ENCODE measurements at places on chromosomes 6 and 20.
A peak's percentile ranks its signal among the peaks of the same experiment; 100 is the strongest.

GRCh38 chr20:49641683-49642656 lies 71.7 kb downstream of the B4GALT5 start:
- DNase-seq = no peak

DNA sequence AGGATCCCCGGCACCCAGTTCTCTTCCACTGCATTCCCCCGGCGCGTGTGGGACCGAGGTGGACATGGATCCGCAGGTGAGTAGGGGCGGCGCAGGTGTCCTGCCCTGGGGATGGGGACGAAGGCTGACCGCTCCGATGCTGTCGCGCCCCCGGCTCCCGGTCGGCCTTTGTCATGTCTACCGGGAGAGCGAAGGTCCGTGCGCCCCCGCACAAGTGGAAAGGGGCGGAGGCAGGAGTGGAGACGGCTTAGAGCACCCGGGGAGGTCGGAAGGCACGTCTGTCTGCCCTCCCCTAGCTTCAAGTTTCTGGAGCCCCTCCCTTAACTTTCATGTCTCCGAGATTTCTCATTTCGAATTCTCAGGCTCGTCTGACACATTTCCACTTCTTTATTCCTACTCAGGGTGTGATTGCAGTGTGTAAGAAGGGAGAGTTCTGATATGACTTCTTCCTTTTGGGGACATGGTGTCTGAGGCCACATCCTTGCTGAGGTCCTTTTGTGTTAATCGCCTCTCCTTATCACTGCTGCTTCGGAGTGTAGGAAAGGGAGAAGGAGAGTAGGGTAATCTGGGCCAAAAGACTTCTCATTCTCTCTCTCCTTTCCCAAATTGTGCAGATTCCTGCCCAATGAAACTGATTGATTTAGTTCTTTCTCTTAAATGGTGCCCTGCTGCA lies 435 bp downstream of the KIFC1 start:
- peak; percentile 48 for DNase-seq

DNA sequence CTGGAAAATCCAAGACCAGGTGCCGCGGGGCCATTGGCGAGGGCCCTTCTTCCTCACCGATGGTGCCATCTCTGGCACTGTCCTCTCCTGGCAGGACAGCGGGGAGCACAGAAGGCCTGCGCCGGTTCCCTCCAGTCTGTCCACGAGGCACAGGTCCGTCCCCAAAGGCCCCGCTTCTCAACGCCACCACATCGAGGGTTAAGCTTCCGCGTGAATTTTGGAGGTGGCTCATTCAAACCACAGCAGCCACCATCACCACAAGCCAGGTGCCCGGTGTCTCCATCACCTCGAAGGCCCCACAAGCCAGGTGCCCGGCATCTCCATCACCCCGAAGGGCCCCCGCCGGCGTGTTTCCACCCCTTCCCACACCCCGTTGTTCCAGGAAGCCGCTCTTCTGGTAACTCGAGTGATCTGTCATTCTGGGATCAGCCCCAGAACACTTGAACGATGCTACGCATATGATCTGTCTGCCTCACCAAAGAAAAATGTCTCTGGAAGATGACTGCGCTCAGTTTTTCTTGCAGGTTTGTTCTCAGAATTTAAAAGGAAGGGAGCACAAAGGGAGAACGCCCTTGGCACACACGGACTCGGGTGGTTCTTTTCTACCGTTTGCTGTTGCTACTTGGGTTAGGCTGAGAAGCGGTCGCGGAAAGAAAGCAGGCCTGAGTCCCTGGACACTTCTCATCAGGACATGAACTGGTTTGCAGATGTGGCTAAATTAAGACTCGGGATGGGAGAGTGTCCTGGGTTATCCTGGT lies 9.9 kb upstream of the KIF25 start:
- peak; percentile 35 for DNase-seq

GRCh38 chr6:129635396-129636130 lies 74.4 kb downstream of the ARHGAP18 start:
- DNase-seq = peak; percentile 87

DNA sequence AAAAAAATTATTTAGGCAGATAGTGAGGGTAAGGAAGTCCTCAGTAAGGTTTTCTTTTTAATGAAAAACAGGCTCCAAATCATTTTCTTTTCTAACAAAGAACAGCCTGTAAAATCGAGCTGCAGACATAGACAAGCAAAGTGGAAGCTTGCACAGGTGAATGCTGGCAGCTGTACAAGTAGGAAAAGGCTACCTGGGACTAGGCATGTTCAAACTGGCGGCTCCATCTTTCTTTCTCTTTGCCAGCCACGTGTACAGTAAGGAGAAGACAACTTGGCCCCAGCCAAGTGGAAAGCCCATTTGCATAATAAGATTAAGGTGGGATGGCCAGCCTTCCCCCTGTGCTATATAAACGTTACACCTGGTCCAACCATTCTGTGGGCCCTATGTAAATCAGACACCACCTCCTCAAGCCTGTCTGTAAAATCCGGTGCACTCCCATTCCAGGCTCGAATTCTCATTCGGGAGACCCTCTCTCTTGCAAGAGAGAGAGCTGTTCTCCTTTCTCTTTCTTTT lies 27.0 kb upstream of the SLC2A12 start:
- no peak for DNase-seq

GRCh38 chr6:90895299-90896074 lies 308.6 kb upstream of the MAP3K7 start:
- peak; percentile 5 for DNase-seq

GRCh38 chr6:39881851-39882530 lies 52.3 kb downstream of the MOCS1 start:
- DNase-seq = peak; percentile 96

- peak; percentile 78 for DNase-seq
Measured at GRCh38 chr6:3442431-3443220, 14.2 kb downstream of the SLC22A23 start.

GRCh38 chr6:439641-440167 lies 48.2 kb downstream of the IRF4 start:
- DNase-seq = no peak

- DNase-seq = no peak
Measured at GRCh38 chr6:106735136-106735633, 105.8 kb downstream of the QRSL1 start.

- no peak for DNase-seq
Measured at GRCh38 chr20:49750611-49751396, 37.1 kb upstream of the B4GALT5 start.

DNA sequence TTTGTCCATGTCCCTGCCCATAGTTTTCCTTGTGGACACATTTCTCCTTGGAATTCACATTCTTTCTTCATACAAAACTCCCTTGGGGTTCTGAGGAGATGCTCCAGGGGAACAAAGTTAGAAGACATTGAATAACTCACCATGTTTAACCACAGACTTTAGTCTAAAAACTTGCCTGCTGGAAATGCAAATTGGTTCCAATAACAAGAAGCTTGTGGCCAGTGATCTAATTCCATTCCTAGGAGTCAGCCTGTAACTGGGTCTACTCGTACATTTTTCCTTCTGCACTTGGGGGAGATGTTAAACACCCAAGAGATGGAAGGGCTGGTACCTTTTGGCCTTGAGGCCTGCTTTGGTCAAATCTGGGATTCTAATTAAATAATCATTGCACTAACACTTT lies 60.2 kb downstream of the SCML4 start:
- DNase-seq = peak; percentile 87

DNA sequence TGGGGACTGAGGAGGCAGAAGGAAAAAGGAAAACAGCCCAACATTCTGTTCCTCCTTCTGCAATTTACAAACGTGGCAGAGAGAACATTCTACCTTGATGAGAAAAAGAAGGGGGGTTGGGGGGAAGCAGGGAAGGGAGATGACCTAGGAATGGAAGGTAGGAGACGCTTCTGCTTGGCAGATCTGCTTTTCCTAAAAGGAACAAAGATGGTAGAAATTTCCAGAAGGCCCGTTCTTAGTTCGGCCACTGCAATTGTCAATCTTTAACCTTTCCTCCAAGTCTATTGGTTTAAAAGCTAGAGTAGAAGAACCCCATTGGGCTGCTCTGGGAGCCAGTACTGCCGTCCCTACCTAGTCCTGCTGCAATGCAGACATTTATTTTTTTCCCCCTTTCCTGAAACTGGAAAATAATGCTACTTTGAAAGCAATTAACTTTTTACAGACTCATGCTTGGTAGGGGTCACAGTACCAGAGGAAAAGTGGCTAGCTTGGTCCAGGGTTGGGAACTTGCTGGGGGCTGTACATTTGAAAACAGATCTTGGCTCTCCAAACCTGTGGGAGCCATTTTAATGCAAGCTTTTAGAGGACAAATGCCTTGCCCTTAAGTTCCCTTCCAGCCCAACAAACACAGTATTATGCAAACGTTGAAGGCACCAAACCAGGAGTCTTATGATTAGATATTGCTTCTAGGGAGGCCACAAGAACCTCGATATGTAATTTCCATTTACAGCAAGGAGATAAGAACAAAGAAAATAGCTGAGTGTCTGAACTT lies 2.6 kb downstream of the ZMYND8 start:
- DNase-seq = no peak

GRCh38 chr6:2103765-2104523 lies 141.5 kb downstream of the GMDS start:
- peak; percentile 48 for DNase-seq

DNA sequence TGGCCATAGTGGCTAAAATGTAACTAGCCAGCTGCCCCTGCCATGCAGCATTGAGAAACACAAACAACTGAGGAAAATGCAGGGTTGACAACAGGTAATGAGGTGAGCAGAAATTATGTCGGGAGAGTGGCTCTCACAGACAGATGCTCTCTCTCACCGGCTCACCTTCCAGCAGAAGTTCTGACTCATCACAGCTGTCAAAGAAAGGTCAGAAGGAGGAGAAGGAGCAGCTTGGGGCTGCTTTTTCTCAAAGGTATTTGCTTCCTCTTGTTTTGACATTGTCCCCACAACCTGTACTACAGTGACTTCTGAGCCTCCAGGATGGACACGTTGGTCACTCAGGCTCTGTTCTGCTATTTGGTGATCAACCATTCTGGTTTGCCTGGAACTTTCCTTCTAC lies 190.5 kb upstream of the HEY2 start:
- no peak for DNase-seq

- DNase-seq = no peak
Measured at GRCh38 chr20:46089167-46089416, 670 bp downstream of the NCOA5 start.

DNA sequence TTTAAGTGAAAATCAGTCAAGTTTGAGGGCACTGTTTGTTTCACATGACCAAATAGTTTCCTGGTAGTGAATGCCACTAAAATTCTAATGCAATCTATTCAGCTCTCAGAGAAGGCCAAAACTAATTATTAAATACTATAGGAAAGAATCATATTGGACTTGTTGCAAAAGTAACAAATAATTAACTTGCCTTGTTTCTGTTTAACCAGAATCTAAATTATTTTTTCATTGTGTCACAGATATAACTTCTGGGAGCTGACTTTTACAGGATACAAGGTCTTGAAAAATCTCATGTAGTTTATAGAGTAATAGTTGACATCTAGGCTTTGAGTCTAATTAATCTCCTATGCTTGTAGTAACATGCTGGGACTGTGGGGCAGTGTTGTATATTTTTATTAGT lies 44.5 kb downstream of the PRSS35 start:
- DNase-seq = no peak

- DNase-seq = peak; percentile 63
Measured at GRCh38 chr6:11050731-11051130, 6.6 kb upstream of the ELOVL2 start.

- DNase-seq = no peak
Measured at GRCh38 chr6:29517245-29517644, 29.5 kb upstream of the MAS1L start.

GRCh38 chr6:107330168-107330567 lies 129.2 kb downstream of the PDSS2 start:
- no peak for DNase-seq

- DNase-seq = no peak
Measured at GRCh38 chr6:135944120-135944519, 92.6 kb downstream of the PDE7B start.

DNA sequence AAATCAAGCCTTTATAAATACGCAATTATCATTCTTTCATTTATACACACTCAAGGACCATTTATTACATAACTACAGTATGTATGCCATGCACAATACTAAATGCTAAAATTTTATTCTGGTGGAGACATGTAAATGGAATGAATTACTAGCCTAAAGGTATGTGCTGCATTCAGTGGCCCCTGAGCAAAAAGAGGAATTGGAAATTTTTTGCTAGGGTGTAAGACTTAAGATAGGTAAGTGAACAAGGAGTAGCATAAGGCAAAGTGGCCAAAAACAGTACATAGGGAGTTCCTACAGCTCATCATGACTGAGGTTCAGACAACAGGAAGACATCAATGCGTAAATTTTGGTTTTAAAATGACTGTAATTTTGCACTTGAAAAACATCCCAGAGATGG lies 2.3 kb upstream of the MTFR2 start:
- no peak for DNase-seq

DNA sequence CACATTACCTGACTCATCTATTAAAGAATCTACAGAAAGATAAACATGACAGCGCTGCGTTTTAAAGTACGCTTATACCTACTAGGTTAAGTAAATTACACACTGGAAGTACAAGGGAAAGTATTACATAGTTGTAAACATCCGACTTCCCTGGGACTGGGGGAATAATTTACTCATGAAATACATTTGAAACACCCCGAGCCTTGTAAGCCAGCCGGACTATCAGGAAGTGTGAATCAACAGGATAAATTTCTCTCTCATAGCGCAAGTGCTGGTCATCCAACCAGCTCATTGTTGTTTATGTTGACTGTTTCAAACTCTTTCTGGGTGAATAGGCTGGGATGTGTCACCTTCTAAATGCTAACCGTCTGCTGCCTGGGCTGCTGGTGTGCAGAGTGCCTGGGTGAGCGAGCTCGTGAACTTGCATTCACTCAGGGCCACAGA lies 4.9 kb downstream of the BMP6 start:
- peak; percentile 87 for DNase-seq

- no peak for DNase-seq
Measured at GRCh38 chr6:158707821-158708195, 58.0 kb downstream of the SYTL3 start.

DNA sequence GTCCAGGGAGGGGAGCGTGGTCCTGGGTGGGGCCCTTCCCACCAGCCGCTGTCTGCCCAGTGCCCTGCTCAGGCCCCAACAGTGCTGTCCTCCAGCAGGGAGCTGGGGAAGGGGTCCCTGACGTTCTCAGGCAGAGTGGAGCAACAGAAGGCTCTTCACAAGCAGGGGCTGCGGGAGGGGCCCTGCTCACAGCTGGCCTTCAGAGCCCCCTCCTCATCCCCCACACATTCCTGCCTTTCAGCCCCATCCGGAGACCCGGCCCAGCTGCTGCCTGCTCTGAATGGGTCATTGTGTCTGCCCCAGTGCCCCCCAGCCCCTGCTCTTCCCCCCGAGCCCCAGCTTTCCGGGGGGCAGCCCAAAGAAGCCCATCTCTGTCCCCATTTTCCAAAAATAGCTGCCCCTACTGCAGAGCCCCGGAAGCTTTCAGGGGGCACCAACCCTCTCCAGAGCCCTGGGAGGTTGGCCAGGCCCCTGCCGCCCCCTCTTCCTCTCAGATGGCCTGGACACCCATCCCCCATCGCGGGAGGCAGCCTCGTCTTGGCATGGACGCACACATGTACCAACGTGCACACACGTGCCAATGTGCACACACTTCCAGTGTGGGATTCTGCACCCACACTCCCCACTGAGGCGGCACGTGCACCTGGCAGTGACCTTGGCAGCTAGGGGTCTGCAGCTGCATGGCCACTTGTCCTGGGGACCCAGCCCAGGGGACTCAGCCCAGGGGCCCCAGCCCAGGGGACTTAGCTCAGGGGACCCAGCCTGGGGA lies 3.7 kb downstream of the COL20A1 start:
- no peak for DNase-seq

Measured in fibroblast of skin of right biceps (primary cell).